ENCODE measurements at places on chromosomes 13 and 19. TPM values are rescaled to one million over a fixed set of nuclear protein-coding genes. Genes with fewer than 3 reads are reported as not detected.

GRCh38 chr13:90968166-90968904, 379.2 kb upstream of the MIR17HG start:
- no peak for DNase-seq

DNA sequence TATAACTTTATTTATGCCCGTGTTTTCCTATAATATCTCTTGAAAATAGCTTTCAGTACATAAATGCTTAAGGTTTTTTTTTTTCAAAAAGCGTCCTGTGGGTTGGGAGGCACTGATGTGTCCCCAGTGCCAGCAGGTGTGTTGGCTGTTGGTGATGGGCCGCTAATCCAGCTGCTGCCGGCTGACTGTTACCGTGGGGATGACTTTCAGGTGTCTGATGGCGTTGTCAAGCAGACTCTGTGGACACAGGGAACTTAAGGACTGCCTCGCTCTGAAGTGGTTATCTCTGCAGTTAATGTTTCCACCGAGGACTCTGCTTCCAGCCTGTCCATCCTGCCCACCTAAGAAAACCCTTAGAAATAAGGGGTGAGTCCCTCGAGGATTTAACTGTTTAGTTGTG, 94.5 kb downstream of the ANKRD10 start:
- DNase-seq = no peak

The BLVRB gene
- 27.8 TPM for polyA plus RNA-seq

GRCh38 chr13:94716016-94716415, 3.7 kb upstream of the SOX21 start:
- no peak for DNase-seq

The WASF3 gene
- polyA plus RNA-seq = not detected

The MISP gene
- polyA plus RNA-seq = not detected

- no peak for DNase-seq
Measured at GRCh38 chr13:65499256-65499655, 1730.9 kb downstream of the PCDH9 start.

The RFPL4A gene
- not detected for polyA plus RNA-seq

The SLC8A2 gene
- polyA plus RNA-seq = 0.12 TPM

DNA sequence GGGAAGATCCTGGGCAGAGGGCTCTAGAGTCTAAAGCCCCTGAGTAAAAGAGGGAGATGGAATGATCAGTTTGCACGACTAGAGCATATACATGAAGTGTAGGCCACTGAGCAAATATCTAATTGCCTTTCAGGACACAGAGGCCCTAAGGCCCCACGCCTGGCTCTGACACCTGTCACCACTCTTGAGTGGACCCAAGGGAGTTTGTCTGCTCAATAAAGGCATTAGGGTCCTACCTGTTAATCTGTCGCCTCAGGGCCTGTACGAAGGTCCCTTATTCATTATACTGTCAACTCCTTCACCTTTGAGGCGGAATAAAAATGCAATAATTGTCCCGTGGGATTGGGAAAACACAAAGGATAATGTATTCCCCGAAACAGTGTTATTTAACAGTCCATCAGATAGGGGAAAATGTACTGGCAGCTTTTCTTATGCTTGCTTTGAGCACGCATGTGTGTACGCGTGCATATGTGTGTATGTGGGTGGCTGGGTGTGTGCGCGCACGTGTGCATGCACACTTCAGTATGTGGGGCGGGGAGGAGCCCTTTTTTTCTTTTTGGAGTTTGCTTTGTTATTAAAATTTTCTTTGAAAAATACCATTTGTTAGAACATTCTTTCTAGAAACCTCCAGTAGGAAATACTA, 161.8 kb upstream of the SERP2 start:
- DNase-seq = no peak

DNA sequence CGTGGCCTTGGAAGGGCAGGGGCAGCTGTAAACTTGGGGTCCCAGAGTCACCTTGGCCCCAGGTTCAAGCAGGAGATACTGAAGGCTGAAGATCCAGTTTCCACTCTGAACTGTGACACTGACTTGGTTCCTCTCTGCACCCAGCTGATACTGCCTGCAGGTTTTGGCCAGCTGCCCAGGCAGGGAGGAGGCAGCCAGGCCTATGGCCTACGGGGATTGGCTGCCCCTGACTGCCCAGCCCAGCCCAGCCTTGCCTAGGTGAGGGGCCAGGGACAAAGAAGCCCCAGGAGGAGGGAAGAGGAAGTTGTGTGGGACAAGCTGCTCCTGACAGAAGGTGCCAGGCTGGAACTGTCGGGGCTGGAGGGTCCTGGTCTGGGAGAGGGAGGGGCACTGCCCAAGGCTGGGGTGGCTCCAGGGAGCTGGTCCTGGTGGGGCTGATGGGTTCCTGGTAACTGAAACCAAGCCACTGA, 51.7 kb upstream of the CYP4F8 start:
- no peak for DNase-seq

The IRGC gene
- polyA plus RNA-seq = not detected

DNA sequence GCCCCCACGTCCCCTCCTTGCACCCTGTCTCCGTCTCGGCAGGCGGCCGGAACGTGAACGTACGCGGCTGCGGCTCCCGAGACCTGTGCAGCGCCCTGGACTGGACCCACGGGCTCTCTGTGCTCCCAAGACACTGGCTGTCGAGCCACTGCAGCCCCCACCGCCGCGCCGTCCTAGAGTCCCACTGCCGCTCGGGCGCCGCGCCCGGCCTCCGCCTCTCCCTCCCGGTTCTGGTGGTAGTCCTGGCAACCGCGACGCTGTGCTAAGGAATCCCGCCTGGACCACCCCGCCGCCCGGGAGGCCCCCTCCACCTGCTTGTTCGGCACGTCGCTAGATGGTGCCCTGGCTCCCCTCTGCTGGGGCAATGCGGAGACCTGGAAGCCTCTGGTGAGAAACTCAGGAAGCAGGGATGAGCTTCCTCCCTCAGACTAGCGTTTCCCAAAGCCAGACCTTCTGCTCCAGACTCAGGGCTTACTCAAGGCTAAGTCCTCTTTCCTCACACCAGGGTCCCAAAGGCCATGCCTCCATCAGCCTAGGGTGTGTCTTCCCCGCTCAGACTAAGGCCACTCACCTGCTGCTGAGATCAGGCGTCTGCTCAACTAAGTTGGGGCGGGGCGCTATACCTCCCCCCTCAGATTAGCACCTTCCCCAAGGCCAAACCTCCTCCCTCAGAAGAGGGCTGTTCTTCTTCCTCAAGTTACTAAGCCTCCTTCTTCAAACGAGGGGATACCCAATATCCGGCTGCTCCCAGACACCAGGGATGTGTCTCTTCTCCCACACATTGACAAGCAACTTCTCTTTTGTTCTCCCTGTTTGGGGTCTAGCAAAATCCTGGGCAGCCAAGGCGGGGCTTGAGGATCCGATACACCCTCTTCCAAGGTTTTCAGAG, 16.1 kb upstream of the IRGC start:
- no peak for DNase-seq

The CLEC17A gene
- polyA plus RNA-seq = not detected

DNA sequence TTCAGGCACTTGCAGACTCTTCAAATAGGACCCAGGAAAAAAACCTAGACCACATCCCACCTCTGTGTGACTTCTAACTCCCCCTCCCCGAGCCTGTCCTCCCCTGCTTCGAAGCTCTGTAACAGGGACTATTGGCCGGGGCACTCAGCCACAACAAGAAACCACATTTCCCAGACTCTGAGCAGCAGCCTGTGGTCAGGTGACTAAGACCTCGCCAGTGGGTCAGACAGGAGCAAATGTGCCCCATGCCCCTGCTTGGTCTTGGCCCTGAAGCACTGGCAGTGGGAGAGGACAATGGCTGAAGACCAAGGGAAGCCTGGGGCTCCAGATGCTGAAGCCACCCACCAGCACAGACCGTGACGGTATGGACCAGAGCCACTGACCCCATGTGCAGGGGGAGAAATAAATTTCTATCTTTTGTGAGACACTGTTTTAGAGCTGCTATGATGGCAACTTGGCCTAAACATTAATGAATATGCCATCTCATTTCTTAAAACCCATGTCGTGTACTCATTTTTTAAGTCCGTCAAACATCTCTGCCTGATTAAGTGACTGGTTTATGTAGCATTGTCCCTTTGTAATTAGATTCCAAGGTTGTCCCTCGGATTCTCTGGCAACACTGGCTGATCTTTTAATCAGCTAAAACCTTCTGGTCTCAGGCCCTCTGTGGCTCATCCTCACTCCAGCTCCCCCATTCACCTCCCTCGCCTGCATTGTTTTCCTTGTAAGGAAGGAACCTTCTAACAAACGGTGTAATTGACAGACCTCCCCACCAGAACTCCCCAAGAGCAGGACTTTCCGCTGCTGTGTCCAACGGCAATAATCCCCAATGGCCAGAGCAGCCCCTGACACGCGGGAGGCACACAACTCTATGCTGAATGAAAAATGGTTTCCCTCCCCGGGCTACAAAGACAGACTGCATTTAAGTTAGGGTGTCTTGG, 98.4 kb downstream of the STK24 start:
- no peak for DNase-seq

- DNase-seq = no peak
Measured at GRCh38 chr13:33178209-33178840, 107.2 kb downstream of the STARD13 start.

- DNase-seq = no peak
Measured at GRCh38 chr19:54905803-54906511, at the start of gene NCR1. Gene NCR1 (plus strand): TSS chr19:54906148. CDS start chr19:54906188, 40 bp downstream.

The TTC9B gene
- not detected for polyA plus RNA-seq

GRCh38 chr19:11563532-11563931, 4.5 kb upstream of the ELOF1 start:
- no peak for DNase-seq

The IL12RB1 gene
- polyA plus RNA-seq = 32.9 TPM

GRCh38 chr19:3441089-3441985, 39.0 kb downstream of the SMIM24 start:
- no peak for DNase-seq

DNA sequence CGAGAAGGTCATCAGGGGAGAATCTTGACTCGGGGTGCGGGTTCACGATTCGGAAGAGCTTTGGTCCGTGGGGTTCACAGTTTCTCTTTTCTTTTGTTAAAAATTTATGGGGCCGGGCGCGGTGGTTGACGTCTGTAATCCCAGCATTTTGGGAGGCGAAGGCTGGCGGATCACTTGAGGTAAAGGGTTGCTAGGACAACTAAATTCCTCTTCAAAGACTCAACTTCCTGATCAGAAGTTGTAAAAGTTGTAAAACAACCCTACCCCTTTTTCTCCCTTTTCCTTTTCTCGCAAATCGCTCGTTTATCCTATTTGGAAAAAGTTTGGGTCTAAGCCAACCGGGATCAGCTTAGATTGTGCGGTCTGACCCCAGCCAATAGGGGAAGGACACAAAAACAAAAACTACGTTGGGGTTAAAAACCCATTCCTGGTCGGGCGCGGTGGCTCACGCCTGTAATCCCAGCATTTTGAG, 673 bp downstream of the ZNF486 start:
- no peak for DNase-seq

- no peak for DNase-seq
Measured at GRCh38 chr19:34155686-34156085, 16.6 kb upstream of the LSM14A start.

The ATP4B gene
- not detected for polyA plus RNA-seq

DNA sequence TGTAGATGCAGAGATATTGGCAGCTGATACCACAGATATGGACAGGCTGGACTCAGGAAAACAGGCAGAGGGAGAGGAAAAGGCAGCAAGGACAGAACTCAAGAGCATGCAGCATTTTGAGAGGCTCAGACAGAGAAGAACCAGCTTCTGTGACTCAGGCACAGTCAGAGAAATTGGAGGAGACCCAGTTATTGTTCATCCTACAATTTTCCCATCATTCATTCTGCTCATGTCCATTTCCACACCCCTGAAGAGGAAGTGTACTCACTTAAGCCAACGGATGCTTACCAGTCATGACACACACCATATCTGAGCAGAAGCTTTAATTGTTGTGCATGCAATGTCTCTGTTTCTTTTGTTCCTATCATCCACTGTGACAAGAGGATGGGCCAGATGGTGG, 359.8 kb upstream of the HTR2A start:
- no peak for DNase-seq

DNA sequence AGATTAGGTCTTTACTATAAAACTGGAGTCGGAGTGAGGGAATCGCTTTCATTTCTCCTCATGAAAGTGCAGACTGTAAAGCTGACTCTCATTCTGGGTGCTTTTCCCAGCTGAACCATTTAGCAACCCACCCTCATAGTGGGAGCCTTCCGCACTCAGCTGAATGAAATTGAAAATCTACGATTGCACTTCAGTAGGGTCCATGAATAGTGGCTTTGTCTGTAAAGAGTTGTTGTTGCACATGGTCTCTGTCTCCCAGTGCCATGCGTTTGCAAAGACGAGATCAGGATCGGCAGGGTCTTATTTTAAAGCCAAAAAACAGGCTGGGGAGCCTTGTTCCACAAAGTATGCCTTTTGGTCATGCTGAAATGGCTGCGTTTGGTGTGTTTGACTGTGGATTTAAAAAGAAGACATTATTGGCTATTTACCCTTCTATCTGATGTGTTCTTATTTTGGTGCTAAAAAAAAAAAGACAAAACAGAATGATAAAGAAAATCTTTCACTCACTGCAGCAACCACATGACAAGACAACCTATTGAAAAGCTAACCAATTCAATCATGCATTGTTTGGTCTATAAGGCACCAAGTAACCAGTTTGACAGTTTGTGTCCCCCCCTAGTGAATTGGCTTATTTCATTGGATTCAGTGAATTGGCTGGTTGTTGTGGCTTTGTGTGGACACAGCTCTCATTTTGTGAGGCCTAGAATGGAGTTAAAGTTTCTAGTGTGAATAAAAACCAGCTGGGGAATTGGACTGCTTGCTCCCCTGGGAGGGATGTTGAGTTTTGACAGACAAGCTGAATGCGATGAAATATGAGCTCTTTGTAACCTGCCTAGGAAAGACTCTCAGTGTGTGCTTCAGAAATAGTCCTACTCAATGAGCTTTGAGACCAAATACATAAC, 65.6 kb downstream of the ARHGAP35 start:
- DNase-seq = no peak

The HIF3A gene
- not detected for polyA plus RNA-seq

DNA sequence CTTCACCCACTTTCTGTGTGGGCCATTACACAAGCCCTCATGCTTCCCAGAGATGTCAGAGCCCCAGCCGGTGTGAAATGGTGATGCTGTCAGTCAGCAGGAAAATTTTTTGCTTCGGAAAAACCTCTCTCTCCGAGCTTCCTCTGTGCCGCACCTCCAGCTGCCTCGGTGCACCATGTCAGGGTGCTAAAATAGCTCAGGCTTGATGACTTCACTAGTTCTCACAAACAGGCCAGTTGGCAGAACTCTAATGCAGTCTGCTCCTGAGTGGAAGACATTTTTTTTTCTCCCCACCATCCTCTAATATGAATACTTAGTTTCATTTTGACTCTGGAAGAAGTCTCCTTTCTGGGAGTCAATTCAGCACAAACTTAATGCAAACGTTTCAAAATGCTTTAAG, 71.3 kb downstream of the KLF12 start:
- no peak for DNase-seq

DNA sequence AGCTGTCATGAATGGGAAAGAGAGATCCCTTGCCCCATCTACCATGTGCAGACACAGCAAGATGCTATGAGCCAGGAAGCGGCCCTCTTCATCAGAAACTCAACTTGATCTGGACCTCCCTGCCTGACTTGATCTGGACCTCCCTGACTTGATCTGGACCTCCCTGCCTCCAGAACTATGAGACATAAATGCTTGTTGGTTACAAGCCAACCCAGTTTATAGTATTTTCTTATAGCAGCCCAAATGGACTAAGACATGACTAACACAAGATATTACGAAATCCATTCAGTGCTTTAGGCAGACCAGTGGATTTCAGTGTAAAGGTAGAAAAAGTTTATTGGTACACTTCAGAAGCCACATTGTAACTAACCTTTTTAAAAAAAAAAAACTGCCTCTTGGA, 15.6 kb downstream of the PCID2 start:
- DNase-seq = no peak
